Cortex of kidney (tissue), 1 donor: ENCODE measurements at places on chromosomes 13 and 19.

- DNase-seq: peak; percentile 66
Measured at GRCh38 chr19:14496029-14496833, at the start of gene GIPC1. Gene GIPC1, minus strand, starts transcription at chr19:14496127. Its CDS starts 13,151 bp downstream, at chr19:14482976.

- DNase-seq: no peak
Measured at GRCh38 chr13:101686003-101686402, 233.5 kb downstream of the ITGBL1 start.

GRCh38 chr19:17576758-17577456 lies 21.5 kb downstream of the COLGALT1 start:
- no peak for DNase-seq

DNA sequence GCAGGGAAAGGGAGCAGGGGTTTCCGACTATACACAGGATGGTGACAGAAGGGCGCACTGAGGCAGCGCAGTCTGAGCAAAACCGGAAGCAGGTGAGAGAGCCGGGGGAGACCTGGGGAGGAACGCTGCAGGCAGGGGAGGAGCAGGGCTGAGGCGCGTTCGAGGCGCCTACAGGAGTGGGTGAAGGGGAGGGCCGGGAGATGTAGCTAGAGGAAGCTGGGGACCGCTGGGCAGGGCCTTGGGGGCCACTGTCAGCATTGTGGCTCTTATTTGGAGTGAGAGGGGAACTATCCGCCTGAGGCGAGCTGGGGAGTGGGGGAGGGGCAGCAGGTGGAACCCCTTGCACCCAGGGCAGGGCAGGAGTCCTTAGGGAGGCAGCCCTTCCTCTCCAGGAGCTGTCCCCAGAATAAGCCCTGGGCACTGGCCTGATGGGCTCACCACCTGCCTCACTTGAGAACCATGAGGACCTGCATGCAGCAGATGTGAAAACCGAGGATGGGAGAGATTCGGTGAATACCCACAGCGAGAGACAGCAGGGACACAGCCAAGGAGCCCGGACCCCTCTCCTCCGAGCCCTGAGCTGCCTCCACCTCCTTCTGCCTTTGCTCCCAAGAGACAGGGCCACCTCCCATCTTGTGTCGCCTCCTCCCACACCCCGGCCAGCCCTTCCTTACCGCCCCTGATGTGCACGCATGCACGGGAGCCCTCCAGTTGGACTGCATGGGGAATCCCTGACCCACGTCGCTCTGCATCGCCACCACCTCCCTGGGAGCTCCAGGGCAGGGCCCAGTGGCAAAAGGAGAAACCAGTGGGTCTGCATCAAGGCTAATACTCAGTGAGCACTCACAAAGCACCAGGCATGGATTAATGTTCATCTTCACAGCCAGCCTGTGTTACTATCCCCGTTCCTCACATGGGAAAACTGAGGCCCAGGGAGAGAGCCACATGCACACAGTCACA lies 10.3 kb downstream of the AKT2 start:
- DNase-seq: no peak

DNA sequence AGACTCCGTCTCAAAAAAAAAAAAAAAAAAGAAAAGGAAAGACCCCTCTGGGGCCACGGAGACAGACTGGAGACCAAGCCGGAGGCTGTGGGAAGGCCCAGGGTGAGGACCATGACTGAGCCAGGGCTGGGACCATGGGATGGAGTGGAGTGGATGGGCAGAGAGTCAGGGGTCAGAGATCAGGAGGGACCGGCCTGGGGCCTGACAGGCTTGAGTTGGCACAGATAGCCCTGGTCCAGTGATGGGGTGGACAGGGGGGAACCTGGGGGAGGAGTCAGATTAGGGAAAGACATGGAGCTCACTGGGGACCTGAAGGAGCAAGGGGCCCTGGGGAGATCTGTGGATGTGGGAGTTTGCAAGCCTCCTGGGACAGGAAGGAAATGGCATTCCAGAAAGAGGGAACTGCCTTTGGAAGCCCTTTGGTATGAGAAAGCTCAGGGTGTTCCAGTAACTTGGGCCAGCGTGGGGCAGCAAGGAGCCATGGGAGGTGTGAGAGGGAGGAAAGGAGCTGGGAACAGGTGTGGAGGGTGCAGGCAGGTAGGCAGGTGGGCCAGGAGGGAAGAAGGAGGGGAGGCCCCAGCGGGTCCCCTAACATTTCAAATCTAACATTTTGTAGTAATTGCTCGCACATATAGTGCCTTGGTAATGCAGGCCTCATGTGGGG lies 6.3 kb upstream of the RPL13A start:
- no peak for DNase-seq

- no peak for DNase-seq
Measured at GRCh38 chr13:41060724-41061074, 610 bp upstream of the WBP4 start.

DNA sequence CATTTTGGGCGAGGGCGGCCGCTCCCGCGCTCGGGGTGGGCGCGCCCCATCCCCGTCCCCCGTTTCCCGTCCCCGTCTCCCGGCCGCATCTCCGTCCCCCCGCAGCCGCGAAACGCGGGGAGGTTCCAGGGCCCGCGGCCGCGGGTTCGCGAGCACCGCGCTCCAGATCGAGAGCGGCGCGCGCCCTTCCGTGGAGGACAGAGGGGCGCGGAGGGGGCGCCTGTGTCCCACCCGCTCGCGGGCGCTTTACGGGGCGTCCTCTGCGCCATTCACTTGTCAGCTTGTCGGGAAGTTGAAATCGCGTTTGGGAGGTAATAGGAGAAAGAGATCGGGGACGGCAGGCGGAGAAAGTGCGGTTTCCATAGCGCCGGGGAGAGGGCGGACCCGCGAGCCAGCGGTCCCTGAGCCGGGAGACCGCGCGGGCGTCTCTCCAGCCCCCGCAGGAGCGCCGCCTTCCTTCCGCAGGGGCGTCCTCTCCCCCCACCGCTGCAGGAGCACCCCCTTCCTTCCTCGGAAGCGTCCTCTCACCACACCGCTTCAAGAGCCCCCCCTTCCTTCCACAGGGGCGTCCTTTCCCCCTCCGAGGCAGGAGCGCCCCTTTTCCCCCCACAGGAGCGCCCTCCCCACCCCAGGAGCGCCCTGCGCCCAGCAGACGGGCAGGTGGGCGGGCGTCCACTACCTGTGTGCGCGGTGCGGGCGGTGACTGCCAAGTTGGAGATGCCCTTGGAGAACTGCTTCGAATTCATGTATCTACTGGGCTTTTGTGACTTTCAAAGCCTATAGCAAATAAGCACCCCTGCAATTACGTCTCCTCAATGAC lies 962 bp upstream of the IRS2 start:
- no peak for DNase-seq

DNA sequence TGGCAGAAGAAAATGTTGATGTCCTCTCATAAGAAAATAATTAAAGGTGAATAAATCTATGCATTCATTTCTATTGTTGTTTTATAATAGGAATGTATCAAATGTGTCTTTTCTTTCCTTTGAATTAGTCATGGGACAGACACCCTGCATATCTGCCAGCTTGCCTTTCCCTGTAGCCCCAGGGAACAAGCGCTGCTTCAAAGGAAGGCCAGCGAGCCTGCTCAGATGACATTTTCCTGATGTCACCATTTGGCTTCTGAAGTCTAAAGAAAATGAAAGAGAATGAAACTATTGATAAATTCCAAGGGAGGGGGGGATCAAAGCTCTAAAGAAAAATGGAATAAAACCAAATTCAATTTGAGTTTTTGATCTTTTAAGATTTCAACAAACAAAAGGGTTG lies 574.8 kb downstream of the IRS2 start:
- DNase-seq: no peak

DNA sequence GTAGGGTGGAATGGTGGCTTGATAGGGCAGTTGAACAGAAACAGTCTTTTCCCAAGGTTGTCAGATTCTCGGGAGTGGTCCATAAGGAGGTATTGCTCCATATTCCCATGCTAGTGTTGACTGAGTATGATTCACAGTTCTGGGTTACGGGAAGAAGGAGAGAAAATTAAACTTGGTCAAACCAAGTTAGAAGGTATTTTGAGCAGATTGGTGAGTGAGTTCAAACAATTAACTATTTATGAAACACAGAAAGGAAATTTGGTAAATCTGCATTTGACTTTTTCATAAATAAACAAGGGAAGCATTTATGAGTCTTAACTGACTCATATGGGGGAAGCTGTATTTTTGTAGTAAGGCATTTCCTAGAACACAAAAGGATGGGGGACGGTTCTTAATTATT lies 2419.4 kb downstream of the PCDH9 start:
- no peak for DNase-seq

DNA sequence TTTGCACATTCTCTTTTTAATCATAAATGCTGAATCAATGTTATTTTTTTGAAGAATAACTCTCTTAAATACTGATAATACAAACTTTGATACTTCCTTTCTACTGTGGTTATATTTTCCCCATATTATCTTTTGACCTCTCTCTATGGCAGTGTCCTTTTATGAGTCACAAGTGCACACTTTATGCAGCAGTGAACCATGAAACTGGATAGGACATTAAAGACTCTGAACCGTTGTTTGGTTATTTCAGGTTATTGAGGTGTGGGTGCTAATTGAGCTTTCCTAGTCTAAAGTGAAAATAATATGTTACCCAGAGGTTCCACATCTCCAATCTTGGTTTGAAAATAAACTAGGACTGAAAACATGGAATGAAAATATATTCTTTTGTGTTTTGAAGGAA lies 71.4 kb downstream of the DGKH start:
- no peak for DNase-seq

- no peak for DNase-seq
Measured at GRCh38 chr13:79541426-79542049, 60.6 kb downstream of the NDFIP2 start.

- no peak for DNase-seq
Measured at GRCh38 chr13:20146381-20146780, 14.5 kb downstream of the GJA3 start.

DNA sequence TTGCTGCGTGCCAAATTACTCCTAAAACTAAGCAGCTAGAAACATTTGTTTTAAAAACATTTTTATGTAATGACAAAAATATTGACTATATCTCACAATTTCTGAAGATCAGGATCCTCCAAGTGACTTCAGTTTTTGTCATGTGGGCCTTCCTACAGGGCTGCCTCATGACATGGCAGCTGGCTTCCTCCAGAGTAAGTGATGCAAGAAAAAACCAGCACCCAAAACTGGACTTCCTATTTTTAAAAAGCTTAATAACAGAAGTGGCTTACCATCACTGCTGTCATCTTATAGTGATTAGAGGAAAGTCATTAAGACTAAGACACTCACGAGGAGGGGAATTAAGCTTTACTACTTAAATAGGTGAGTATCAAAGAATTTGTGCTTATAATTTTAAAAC lies 681.7 kb downstream of the PCDH17 start:
- DNase-seq: no peak

DNA sequence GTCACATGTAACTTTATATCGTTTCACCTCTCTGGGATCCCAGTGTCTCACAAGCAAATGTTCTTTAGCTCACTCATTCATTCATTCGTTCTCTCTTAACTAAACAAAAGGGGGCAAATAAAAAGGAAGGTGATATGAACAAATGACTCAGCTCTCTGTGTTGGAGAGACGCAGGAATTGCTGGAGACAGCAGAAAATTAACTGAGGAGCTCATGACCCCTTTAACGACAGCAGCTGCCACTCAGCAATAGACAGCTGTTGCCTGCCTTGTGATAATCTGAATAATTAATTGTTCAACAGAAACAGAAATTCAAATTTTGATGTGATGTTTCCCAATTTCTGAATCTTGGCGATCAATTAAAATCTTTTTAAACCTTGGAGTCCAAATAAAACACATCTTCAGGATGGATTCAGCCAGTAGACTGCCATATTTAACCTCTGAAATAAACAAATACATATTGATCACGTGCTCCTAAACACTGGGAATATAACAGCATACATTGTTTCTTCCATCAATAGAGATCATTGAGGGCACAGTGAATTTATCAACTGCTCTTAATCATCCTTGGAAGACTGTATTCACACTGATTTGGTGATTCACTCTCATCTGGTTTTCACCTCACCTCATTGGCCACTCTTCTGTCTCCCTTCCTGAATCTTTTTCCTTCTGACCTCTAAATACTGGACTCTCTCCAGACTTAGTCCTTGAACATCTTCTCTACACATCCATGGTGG lies 63.3 kb downstream of the MBNL2 start:
- DNase-seq: no peak

DNA sequence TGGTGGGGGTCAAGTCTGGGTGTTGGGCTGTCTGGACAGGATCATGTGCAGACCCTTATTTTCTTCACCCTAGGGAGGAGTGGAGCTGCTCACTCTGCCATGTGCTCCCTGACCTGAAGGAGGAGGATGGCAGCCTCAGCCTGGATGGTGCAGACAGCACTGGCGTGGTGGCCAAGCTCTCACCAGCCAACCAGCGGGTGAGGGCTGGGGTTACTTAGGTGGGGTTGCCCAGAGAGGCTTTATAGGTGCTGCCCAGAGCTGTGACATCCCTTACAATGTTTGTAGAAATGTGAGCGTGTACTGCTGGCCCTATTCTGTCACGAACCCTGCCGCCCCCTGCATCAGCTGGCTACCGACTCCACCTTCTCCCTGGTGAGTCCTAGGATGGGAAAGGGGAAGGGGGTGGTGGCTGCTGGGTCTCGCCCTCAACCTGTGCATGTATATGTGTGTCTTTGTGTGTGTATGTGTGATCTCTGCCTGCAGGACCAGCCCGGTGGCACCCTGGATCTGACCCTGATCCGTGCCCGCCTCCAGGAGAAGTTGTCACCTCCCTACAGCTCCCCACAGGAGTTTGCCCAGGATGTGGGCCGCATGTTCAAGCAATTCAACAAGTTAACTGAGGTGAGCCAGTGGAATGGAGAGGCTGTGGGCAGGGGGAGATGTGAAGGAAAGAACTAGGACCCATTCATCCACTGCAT lies 5.1 kb downstream of the CHMP2A start:
- no peak for DNase-seq

- no peak for DNase-seq
Measured at GRCh38 chr13:23504180-23504579, 66.0 kb upstream of the TNFRSF19 start.

DNA sequence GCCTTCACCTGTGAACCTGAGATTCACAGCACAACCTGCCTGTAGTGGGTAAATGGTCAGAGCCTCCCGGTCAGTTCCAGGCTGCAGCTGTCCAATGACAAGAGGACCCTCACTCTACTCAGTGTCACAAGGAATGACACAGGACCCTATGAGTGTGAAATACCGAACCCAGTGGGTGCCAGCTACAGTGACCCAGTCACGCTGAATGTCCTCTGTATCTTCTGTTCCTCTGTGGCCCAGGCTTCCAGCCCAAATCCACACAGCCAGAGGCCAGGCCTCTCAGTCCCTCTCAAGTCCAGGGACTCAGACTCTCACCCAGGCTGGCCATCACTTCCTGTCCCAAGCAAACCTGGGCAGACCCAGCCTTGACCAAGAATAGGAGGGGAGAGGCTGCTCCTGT lies 10.8 kb downstream of the CEACAM3 start:
- DNase-seq: no peak

GRCh38 chr13:107865643-107866031 lies 349.7 kb downstream of the LIG4 start:
- no peak for DNase-seq

GRCh38 chr13:21130116-21130515 lies 46.2 kb downstream of the SKA3 start:
- DNase-seq: no peak
